A549 treated with CORT108297 at 1 μM for 4 hours (cell line): ENCODE measurements at places on chromosomes 4 and X. TPM values are rescaled to one million over a fixed set of nuclear protein-coding genes. Genes with fewer than 3 reads are reported as not detected.

The HDX gene
- total RNA-seq = 1.9 to 2.9 TPM (median 2.2 TPM) in 5 replicates

The ATP1B4 gene
- not detected in 5 replicates for total RNA-seq

The SLITRK2 gene
- not detected in 5 replicates for total RNA-seq

The TEX13B gene
- total RNA-seq = not detected in 5 replicates

The CDKL2 gene
- 0.58 to 0.84 TPM (median 0.69 TPM) in 5 replicates for total RNA-seq

The LCORL gene
- 3.8 to 5.4 TPM (median 4.6 TPM) in 5 replicates for total RNA-seq

The MGAT4D gene
- not detected in 5 replicates for total RNA-seq

The JAKMIP1 gene
- 0.13 TPM in 1 of 5 replicates, not detected in the others for total RNA-seq

The F8A2 gene
- total RNA-seq = not detected in 5 replicates

The MID1 gene
- 33.7 to 54.1 TPM (median 51.1 TPM) in 5 replicates for total RNA-seq

The L1CAM gene
- total RNA-seq = 19.7 to 25.6 TPM (median 22.5 TPM) in 5 replicates

The PTPN13 gene
- total RNA-seq = 3.6 to 5.0 TPM (median 4.4 TPM) in 5 replicates

The KCND1 gene
- 0.98 to 1.4 TPM (median 1.3 TPM) in 5 replicates for total RNA-seq

The CXCL11 gene
- 0.09 to 0.51 TPM (median 0.18 TPM) in 5 replicates for total RNA-seq

The XAGE2 gene
- total RNA-seq = not detected in 5 replicates

The SSX3 gene
- total RNA-seq = not detected in 5 replicates

The JCHAIN gene
- 0.12 to 0.46 TPM (median 0.15 TPM) in 3 of 5 replicates, not detected in the others for total RNA-seq

The ASB5 gene
- total RNA-seq = 0.02 to 0.09 TPM (median 0.08 TPM) in 3 of 5 replicates, not detected in the others

The PRRG3 gene
- total RNA-seq = not detected in 5 replicates
